ENCODE measurements at places on chromosomes 7 and 10.

DNA sequence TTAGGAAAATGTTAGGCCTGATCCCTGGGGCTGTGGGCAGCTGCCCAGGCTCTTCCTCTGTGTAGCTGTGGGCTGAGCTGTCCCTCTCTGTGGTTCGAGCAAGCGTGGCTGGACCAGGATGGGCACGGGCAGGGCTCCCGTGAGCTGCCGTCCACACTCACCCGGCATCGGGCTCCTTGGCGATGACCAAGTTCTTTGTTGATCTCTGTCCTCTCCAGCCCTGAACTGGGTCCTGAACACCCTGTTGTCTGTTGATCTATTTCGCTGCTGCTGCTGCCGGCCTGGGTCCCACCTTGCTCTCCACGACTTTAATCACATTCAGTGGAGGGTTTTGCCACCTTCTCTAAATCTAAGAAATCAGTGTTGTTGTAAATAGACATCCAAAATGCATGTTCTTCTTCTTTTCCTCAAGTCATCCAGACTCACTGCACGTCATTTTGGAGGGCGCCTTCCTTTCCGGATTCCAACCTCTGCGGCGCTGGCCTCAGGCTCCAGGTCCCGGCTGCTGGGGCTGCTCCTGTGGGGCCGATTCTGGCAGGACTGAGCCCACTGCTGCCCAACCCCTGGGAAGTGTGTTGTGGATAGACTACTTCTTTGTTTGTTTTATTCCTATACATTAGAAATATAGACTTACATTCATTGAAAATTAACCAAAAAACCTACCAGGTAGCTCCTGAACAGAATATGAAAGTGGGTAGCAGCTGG lies 100.6 kb downstream of the DYNC2I1 start:
- H3K27ac ChIP-seq, result no peak overlapping the region
- peaks cover 17% of the 10 kb centered on the region for H3K4me1 ChIP-seq
- H3K27me3 ChIP-seq, result peaks cover 22% of the 10 kb centered on the region
- H3K36me3 ChIP-seq, result no peaks in the 10 kb centered on the region
- no peak for DNase-seq
- no peak overlapping the region for H3K4me3 ChIP-seq

GRCh38 chr10:71939861-71940474 lies 24.2 kb upstream of the CHST3 start:
- no peak for DNase-seq
- no peaks in the 10 kb centered on the region for H3K4me1 ChIP-seq
- H3K4me3 ChIP-seq, result no peak overlapping the region

DNA sequence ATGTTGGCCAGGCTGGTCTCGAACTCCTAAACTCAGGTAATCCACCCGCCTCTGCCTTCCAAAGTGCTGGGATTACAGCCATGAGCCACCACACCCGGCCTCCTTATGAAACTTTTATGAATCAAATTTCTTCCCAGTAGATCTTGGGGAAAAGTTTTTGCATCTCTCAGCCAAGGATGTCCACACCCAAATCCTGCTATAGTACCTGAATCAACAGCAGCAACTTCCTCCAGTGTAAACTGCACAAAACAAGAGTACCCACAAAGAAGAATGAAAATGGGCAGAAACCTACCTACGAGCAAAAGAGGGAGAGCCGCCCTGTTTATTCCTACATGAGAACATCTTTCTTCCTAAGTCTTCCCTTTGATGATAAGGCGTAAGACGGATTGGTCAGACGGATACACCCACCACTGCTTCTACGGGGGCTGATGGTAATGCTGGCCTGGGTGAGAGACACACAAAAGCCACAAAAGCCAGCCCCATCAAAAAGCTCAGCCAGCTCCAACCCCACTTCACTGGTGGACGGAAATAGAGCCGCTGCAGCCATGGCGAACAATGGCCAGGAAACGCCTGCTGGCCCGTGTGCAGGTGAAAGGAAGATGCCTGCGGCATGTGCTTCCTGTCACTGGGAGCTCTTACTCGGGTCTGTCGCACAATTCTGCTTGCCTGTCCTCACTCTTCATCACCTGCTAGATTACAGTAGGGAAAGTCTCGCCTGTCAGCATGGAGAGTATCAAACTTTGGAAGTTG lies 10.4 kb downstream of the JCAD start:
- no peak overlapping the region for H3K27ac ChIP-seq
- peaks cover 17% of the 10 kb centered on the region for H3K4me1 ChIP-seq
- H3K27me3 ChIP-seq, result no peaks in the 10 kb centered on the region
- peaks cover 68% of the 10 kb centered on the region for H3K36me3 ChIP-seq
- no peak overlapping the region for H3K4me3 ChIP-seq

GRCh38 chr10:63324495-63324854 lies 141.3 kb downstream of the JMJD1C start:
- H3K27me3 ChIP-seq, result no peaks in the 10 kb centered on the region
- no peak overlapping the region for H3K4me3 ChIP-seq

DNA sequence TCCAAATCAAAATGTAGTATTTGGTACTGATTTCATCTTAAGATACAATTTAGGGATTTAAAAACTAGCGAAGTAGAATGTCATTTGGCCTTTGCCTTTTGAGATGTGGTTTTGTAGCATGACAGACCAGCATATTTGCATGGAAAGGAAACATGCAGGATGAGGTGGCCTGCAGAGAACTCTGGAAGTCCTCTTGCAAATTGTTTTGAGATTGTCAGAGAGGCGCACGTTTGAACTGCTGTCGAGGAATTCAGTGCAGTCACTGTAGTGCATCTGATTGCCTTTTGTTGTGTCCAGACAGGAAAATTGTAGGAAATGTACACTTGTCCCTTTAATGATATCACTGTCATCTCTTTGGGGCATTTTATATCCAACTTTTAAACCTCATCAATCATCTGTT lies 136.7 kb downstream of the CELF2 start:
- H3K4me3 ChIP-seq, result no peak overlapping the region
- no peak for DNase-seq
- H3K27me3 ChIP-seq, result no peaks in the 10 kb centered on the region
- no peaks in the 10 kb centered on the region for H3K4me1 ChIP-seq
- no peaks in the 10 kb centered on the region for H3K36me3 ChIP-seq
- H3K27ac ChIP-seq, result no peak overlapping the region

DNA sequence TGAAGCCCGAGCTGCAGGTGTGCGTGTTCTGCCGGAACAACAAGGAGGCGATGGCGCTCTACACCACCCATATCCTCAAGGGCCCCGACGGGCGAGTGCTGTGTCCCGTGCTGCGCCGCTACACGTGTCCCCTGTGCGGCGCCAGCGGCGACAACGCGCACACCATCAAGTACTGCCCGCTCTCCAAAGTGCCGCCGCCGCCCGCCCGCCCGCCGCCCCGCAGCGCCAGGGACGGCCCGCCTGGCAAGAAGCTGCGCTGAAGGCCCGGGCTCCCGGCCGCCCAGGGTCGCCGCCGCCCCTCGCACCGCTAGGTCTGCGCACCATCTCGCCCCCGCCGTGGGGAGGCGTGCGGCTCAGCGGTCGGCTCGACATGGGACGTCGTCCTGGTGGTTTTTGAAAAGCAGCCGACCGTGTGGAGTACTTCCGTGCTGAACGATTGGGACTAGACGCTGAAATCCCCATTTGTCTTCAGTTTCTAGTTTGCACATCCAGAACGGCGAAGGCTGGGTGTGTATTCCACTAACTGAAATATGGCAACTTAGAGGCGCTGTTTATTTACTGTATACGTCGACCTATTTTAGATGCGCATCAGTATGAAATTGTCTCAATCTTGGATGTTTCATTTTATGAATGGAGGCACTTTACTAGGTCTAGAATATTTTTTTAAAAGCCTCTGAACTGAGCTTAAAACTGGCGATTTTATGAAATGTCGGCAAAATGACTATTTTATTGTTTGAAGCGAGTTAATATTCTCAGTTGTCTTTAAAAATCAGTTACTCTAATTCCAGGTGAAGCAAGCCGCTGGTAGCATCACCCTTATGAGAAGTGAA lies 1.1 kb downstream of the NANOS1 start:
- H3K27me3 ChIP-seq, result no peaks in the 10 kb centered on the region
- H3K4me3 ChIP-seq, result peak overlapping the region; percentile 55
- DNase-seq, result peak; percentile 77
- peaks cover 27% of the 10 kb centered on the region for H3K36me3 ChIP-seq

DNA sequence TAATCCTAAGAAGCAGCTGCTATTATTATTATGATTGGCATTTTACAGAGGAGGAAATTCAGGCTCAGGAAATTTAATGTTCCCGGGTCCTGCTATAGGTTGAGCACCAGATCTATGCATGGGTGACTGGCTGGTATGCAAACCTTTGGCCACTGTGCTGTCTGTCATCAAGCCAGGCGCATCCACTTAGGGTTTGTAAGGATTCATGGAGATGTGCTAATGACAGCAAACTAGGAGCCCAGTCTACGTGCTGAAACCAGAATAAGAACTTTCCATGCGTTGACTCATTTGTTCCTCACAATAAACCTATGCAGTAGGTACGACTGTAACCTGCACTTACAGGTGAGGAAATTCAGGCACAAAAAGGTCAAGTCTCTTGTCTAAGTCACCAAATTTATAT lies 64.5 kb upstream of the ZMIZ1 start:
- no peak overlapping the region for H3K27ac ChIP-seq
- H3K27me3 ChIP-seq, result no peaks in the 10 kb centered on the region
- peaks cover 60% of the 10 kb centered on the region for H3K4me1 ChIP-seq
- H3K36me3 ChIP-seq, result no peaks in the 10 kb centered on the region
- no peak for DNase-seq

- H3K27ac ChIP-seq, result no peak overlapping the region
- no peaks in the 10 kb centered on the region for H3K27me3 ChIP-seq
Observed at GRCh38 chr7:139949629-139950028, 113.1 kb downstream of the PARP12 start.
